ENCODE measurements at places on chromosomes 12 and 14. TPM values are rescaled to one million over a fixed set of nuclear protein-coding genes. Genes with fewer than 3 reads are reported as not detected.

- DNase-seq = no peak
Measured at GRCh38 chr14:106883218-106883692, 1356.9 kb downstream of the TMEM121 start.

DNA sequence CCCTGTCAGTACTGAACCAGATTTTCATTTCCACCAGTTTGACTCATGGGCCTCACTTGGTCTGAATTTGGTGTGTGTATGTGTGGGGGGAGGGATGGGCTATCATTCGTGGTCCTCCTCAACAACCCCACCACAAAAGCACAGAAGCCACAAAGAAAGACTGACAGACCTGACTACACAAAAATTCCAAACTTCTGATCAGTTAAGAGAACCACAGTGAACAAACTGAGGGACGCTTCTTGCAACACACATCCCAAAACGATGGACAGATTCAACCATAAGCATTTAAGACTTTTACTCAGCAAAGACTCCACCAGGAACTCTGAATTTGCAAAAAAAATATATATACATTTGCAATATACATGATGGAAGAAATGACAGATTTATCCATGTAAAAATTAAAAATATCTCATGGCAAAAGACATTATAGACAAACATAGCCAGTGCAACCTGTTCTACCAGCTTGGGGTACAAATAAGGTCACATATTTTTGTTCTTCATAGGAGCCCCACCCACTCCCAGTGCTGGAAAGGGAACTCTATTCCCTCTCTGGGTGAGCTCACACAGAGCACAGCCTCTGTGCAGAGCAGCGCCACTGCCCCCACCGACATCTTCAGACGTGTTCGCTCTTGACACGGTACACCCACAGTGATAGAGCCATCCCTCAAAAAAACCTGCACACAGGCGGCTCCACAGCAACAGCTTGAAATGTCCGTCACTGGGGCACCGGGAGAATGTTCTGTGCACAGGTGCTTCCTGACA is 49.7 kb downstream of the JAG2 start:
- no peak for DNase-seq

- no peak for DNase-seq
Measured at GRCh38 chr14:56815745-56816144, 5.5 kb upstream of the OTX2 start.

DNA sequence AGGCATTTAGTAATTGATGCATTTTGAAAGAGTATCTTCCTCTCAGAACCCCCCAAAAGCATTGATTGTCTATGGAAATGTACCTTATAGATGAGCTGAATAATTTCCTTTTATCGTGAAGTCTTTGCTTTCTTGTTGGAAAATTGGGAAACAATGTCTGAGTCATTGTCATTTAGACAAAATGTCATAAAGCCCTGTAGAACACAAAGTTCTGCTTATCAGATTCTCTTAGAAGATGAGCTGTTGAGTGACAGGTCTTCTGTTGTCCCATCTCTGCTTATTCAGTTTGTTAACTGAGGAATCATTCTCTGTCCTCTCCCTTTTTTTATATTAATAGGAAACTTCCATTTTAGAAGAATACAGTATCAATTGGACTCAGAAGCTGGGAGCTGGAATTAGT is 22.9 kb downstream of the MAPKAPK5 start:
- DNase-seq = no peak

DNA sequence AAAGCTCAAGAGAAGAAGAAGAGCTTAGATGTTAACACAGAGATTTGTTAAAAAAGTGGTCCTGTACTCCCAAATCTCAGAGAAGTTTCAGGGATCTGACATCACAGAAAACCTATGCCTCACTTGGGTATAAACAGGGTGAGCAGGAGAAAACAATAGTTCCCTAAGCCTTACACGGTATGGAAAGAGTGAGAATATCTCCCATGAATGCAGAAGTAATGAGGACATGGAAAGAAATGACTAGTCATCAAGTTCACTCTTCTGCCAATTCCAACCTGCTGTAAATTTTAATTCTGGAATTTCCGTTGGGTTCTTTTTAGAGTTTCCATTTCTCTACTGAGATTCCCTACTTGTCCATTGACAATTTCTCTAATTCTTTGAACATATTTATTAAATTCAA is 6.2 kb upstream of the PTGER2 start:
- DNase-seq = no peak

DNA sequence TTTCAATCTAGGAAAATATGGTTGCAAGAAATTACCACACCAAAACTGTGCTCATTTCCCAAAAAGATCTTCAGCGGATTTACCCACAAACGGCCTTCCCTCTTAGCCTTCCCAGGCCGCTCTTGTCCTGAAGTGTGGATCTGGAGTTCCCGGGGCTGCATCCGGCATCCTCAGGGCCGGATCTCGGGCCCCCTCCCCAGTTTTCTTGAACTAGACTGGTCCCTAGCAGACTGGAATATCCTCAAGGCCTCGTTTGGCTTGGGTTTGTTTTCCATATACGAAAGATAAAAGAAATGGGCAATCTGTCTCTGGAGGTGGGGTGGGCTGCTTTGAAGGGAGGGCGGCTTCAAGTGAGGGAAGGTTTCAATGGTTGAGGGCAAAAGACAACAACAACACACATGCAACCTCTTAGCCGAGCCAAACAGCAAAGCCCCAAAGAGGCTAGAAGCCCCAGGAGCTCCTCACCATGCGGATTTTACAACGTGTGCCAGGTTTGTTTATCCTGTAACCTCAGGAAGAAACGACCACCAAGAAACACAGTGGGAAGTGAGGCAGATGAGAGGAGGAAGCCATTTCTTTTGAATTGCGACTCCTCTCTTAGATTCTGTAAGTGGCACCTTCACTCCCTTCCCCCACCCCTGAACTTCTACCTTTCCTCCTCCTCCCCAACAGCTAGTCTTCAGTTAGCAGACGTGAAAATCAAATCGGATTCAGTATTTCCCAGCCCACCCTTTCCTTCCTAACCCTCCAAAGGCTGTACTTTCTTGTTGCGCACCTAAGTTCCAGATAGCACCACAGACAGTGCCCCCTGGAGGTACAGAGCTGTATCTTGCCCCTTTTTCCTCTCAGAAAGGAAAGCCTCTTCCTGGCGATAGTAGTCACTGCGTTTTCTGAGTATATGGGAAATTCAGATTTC is 2.6 kb downstream of the MYF6 start:
- DNase-seq = no peak

DNA sequence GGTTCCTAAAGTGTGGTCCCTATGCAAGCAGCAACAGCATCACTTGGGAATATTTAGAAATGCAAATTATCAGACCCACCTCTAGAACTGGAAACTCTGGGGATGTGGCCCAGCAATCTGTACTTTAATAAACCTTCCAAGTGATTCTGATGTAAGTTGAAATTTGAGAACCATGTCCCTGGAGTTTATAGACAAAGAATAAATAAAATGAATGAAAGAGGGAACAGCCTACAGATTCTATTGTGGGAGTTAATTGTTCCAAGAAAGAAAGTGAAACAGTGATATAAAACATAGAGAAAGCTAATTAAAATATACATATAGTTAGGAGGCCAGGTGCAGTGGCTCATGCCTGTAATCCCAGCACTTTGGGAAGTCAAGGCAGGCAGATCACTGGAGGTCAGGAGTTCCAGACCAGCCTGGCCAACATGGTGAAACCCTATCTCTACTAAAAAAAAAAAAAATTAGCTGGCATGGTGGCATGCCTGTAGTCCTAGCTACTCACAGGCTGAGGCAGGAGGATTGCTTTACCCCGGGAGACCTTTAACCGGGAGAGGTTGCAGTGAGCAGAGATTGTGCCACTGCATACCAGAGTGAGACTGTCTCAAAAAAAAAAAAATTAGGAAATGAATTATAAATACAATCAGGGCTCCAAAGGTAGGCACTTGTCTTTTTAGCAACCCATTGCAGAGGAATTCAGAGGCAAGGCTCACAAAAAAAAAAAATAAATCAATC is 507.5 kb downstream of the NAV3 start:
- DNase-seq = no peak

- no peak for DNase-seq
Measured at GRCh38 chr12:66072566-66072965, 58.0 kb downstream of the LLPH start.

DNA sequence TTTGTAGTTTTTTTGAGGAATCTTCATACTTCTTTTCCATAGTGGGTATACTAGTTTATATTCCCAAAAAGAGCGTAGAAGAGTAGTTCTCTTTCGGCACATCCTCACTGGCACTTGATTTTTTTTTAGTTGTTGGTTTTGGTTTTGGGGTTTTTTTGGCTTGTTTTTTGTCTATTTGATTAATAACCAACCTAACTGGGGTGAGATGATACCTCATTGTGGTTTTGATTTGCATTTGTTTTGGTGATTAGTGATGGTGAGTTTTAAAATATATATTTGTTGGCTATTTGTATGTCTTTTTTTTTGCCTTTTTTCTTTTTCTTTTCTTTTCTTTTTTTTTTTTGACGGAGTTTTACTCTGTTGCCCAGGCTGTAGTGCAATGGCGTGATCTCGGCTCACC is 69.7 kb upstream of the BTG1 start:
- DNase-seq = no peak

GRCh38 chr14:100374876-100375265 is 51.7 kb downstream of the SLC25A47 start:
- no peak for DNase-seq

- no peak for DNase-seq
Measured at GRCh38 chr12:7991535-7991934, 41.0 kb upstream of the FOXJ2 start.

- no peak for DNase-seq
Measured at GRCh38 chr14:58731465-58732293, 93.9 kb downstream of the DACT1 start.

DNA sequence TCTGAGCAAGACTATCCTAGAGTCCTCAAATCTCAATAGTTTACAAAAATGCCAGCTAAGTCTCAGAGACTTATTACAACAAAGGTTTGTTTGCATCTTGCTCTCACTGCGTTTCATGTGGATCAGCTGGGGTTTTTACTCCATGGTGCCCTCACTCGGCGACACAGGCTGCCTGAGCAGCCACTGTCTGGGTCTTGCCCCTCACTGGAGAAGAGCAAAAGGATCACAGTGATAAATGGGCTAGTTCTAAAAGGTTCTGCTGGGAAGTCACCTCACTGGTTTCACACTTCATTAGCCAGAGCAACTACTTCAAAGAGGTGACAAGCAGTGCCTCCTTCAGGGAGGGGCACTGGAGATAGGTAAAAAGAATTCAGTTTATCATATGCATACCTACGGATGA is 392.0 kb downstream of the RPL10L start:
- DNase-seq = no peak

The NINJ2 gene
- 3.2 TPM for polyA plus RNA-seq

The CLEC9A gene
- 0.12 TPM for polyA plus RNA-seq

The KRT83 gene
- not detected for polyA plus RNA-seq

The CBLN3 gene
- polyA plus RNA-seq = 2.6 TPM

The E2F7 gene
- polyA plus RNA-seq = 3.6 TPM

The COX8C gene
- polyA plus RNA-seq = 0.89 TPM

The HCFC2 gene
- 28.4 TPM for polyA plus RNA-seq

The RPL10L gene
- not detected for polyA plus RNA-seq

The PHETA1 gene
- 12.8 TPM for polyA plus RNA-seq
